ENCODE measurements at places on chromosomes 6 and 20. TPM values are rescaled to one million over a fixed set of nuclear protein-coding genes. Genes with fewer than 3 reads are reported as not detected.
A peak's percentile ranks its signal among the peaks of the same experiment; 100 is the strongest.

GRCh38 chr6:47655719-47656595 is 42.4 kb upstream of the ADGRF4 start:
- peaks cover 15% of the 10 kb centered on the region for H3K36me3 ChIP-seq
- DNase-seq = peak; percentile 97
- peaks cover 9% of the 10 kb centered on the region for H3K4me1 ChIP-seq
- peak overlapping the region; percentile 46 for H3K27ac ChIP-seq

PXDC1 gene
- 5.1 TPM for total RNA-seq

APOM gene
- total RNA-seq = 2.0 TPM

DNA sequence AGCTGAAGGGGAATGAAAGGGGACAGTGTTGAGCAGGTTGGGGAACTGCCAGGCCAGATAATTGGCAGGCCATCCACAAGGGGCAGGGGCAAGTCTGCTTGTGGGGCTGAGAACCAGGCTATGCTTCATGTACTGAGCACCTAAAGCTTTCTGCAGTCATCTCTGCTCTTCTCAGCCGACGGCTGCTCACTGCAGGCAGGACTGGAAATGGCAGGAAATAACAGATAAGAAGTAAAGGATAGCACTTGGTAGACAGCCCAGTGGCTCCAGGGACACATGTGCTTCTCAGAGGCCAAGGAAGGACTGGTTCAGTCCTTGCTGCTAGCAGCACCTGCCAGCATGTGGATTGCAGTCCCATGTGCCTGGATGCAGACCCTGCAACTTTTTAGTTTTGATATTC is 89.8 kb downstream of the CD164 start:
- peak; percentile 52 for DNase-seq
- no peaks in the 10 kb centered on the region for H3K4me1 ChIP-seq
- no peak overlapping the region for H3K27ac ChIP-seq

DNA sequence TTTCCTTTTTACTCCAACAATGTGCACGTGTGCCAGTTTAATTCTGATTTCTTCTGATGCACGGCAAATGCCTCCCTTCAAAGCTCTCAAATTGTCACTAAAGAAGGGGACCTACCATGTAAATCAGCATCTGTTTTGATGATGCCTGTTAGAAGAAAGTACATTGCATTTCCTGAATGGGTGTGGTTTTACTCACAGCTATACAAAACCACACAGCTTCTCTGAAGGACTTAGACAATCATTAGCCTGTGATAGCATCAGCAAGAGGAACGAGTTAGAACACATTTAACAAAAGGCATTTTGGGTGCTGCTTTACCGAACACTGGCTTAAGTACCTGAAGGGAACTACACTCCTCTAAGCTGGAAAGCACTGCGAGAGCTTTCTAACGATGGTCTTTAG is 109.4 kb downstream of the ATXN1 start:
- DNase-seq = no peak
- no peaks in the 10 kb centered on the region for H3K27me3 ChIP-seq
- H3K4me3 ChIP-seq = no peak overlapping the region
- H3K27ac ChIP-seq = no peak overlapping the region
- H3K4me1 ChIP-seq = peaks cover 12% of the 10 kb centered on the region

GRCh38 chr6:27550692-27551091 is 77.8 kb upstream of the ZNF184 start:
- no peak for DNase-seq
- H3K27me3 ChIP-seq = no peaks in the 10 kb centered on the region
- H3K4me1 ChIP-seq = no peaks in the 10 kb centered on the region
- H3K36me3 ChIP-seq = no peaks in the 10 kb centered on the region
- no peak overlapping the region for H3K27ac ChIP-seq

- no peak overlapping the region for H3K27ac ChIP-seq
- no peaks in the 10 kb centered on the region for H3K36me3 ChIP-seq
- no peaks in the 10 kb centered on the region for H3K4me1 ChIP-seq
- DNase-seq = no peak
These were observed 236.6 kb downstream of the PLCB1 start for GRCh38 chr20:8368670-8369069.

DNA sequence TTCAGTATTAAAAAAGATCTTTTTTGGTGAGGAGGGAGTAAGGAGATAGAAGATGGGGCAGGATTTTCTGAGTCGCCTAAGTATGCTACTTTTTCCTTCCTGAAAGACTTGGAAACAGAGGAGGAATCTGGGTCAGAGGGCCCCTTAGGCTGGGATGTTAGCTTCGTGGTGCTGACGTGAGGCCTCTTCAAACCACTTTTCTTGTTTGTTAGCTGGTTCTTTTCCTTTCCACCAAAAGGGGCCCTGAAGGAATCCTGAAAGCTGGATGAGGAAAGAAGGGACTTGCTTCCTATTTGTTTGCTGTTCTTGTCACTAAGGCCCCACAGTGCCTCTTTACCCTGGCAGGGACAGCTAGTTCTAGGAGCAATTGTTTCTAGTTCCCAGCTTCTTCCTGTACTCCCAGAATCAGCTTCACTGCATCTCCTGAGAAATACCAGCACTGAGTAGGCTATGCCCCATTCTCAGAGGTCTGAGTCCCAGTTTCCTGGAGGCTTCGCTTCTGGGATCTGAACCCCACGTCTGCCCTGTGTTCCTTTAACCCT is 2.2 kb upstream of the IL20RA start:
- no peaks in the 10 kb centered on the region for H3K4me1 ChIP-seq
- no peaks in the 10 kb centered on the region for H3K36me3 ChIP-seq
- H3K27ac ChIP-seq = no peak overlapping the region

GRCh38 chr6:9621276-9621675 is 793.6 kb downstream of the TFAP2A start:
- H3K27ac ChIP-seq = no peak overlapping the region
- no peaks in the 10 kb centered on the region for H3K4me1 ChIP-seq
- no peak overlapping the region for H3K4me3 ChIP-seq
- no peaks in the 10 kb centered on the region for H3K27me3 ChIP-seq

PHF3 gene
- total RNA-seq = 72.5 TPM

GRCh38 chr6:143536866-143537691 is 25.6 kb upstream of the FUCA2 start:
- H3K4me1 ChIP-seq = peaks cover 11% of the 10 kb centered on the region
- H3K27ac ChIP-seq = no peak overlapping the region
- H3K4me3 ChIP-seq = peak overlapping the region; percentile 81
- peak; percentile 90 for DNase-seq

GRCh38 chr6:14827354-14827753 is 418.5 kb upstream of the JARID2 start:
- H3K27ac ChIP-seq = no peak overlapping the region
- DNase-seq = no peak
- peaks cover 16% of the 10 kb centered on the region for H3K27me3 ChIP-seq
- H3K36me3 ChIP-seq = no peaks in the 10 kb centered on the region

DNA sequence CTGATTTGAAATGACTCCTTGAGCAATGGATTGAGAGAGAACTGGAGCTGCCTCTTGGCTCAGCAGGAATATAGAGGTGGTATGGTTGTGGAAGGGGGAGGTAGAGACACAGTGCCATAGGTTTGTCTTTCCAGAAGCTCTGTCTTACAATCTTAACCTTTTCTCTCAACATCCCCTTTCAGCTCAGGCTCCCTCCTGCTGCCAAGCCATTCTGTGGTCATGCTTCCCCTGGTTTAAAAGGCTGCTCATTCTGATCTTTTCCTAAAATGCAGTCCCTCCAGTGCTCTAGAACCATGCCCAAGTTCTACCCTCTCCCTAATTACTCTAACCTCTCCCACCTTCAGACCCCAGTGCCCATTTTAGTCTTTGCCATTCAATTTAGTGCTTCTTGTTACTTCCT is 517.9 kb upstream of the MARCKS start:
- no peak overlapping the region for H3K27ac ChIP-seq
- no peaks in the 10 kb centered on the region for H3K36me3 ChIP-seq
- no peaks in the 10 kb centered on the region for H3K27me3 ChIP-seq
- H3K4me3 ChIP-seq = no peak overlapping the region
- no peaks in the 10 kb centered on the region for H3K4me1 ChIP-seq

DNA sequence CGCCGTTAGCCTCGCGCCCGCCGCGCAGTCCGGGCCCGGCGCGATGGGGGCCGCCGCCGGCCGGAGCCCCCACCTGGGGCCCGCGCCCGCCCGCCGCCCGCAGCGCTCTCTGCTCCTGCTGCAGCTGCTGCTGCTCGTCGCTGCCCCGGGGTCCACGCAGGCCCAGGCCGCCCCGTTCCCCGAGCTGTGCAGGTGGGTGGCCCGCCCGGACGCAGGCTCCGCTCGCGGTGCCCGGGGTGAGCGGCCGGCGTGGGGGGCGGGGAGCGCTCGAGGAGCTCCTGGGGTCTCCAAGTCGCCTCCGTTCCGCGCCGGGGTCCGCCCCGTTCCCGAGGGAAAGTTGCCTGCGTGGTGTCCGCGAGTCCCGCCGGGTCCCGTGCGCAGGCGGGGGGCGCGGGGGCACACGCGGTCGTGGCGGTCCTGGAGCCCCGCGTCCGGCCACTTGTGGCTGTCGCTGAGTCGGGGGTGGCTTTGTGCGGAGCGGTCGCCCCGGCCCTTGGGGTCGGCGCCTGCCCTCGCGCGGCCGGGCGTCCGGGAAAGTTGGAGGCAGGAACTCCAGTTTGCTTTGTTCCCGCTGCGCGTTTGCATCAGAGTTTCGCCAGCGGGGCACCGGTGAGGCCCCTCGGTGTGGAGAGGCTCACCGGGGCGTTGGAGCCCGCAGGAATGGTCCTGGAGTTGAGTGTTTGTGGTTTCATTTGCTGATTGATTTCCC is 476 bp downstream of the IGF2R start:
- peak overlapping the region; percentile 82 for H3K27ac ChIP-seq
- peak; percentile 78 for DNase-seq
- H3K4me1 ChIP-seq = peaks cover 6% of the 10 kb centered on the region
- H3K27me3 ChIP-seq = peaks cover 26% of the 10 kb centered on the region
- H3K36me3 ChIP-seq = peaks cover 5% of the 10 kb centered on the region

DNA sequence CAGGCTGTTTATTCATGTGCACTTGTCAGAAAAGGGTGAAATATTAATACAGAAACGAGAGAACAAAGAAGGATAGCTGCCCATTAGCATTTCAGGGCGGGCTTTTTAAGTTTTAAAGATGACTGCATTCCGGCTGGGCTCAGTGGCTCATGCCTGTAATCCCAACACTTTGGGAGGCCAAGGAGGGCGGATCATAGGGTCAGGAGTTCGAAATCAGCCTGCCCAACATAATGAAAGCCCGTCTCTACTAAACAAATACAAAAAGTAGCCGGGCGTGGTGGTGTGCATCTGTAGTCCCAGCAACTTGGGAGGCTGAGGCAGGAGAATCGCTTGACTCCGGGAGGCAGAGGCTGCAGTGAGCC is 130.5 kb downstream of the HFE start:
- H3K27ac ChIP-seq = peak overlapping the region; percentile 97
- H3K4me3 ChIP-seq = peak overlapping the region; percentile 88
- H3K4me1 ChIP-seq = no peaks in the 10 kb centered on the region
- H3K27me3 ChIP-seq = no peaks in the 10 kb centered on the region
- DNase-seq = peak; percentile 87

DNA sequence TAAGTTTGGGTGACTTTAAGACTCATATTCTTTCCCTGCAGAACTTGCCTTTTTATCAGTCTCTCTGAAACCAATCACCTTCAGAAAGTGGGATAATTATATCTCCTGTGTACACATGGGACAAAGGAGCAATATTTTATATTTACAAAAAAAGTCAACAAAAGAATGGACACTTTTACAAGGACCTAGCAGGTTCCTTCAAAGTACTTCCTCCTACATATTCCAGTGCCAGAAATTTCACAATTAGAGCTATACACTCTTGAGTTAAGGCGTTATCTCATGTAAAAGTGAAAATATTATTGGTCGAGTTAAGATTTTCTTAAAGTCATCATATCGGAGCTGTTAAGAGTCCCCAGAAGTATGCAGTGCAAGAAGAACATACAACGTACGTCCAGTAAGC is 98.9 kb upstream of the MAFB start:
- H3K4me3 ChIP-seq = no peak overlapping the region
- no peaks in the 10 kb centered on the region for H3K36me3 ChIP-seq
- H3K27me3 ChIP-seq = no peaks in the 10 kb centered on the region
- peaks cover 2% of the 10 kb centered on the region for H3K4me1 ChIP-seq

GRCh38 chr20:20237093-20237959 is 130.6 kb upstream of the INSM1 start:
- H3K27ac ChIP-seq = no peak overlapping the region
- no peaks in the 10 kb centered on the region for H3K27me3 ChIP-seq
- H3K4me1 ChIP-seq = no peaks in the 10 kb centered on the region

GRCh38 chr6:130980310-130981032 is 82.6 kb downstream of the EPB41L2 start:
- H3K4me3 ChIP-seq = no peak overlapping the region
- DNase-seq = no peak

DNA sequence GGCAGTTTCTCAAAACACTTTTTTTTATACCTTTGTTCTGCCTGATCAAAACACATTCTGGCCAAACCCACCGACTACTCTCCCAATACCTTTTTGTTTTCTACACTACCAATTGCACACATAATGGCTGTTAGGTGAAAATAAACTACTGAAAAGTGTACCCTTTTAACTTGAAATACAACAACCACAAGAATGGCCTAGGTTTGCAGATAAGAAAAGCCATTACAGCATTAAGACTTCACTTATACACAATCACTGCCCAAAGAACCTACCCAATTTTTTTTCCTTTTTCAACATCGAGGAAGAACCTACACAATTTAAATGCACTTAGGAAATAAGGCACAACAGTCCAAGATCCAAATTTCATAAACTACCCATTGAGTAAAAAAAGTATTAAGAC is 1.8 kb downstream of the SEC63 start:
- H3K4me1 ChIP-seq = no peaks in the 10 kb centered on the region
- DNase-seq = no peak
- H3K27me3 ChIP-seq = no peaks in the 10 kb centered on the region
- no peak overlapping the region for H3K27ac ChIP-seq
- H3K4me3 ChIP-seq = peak overlapping the region; percentile 97

- H3K27ac ChIP-seq = no peak overlapping the region
- H3K27me3 ChIP-seq = no peaks in the 10 kb centered on the region
- no peak overlapping the region for H3K4me3 ChIP-seq
- DNase-seq = no peak
- H3K4me1 ChIP-seq = no peaks in the 10 kb centered on the region
- H3K36me3 ChIP-seq = no peaks in the 10 kb centered on the region
These were observed 27.8 kb downstream of the PAQR8 start for GRCh38 chr6:52389626-52390360.

GRCh38 chr20:37205794-37206193 is 26.4 kb upstream of the MROH8 start:
- no peak overlapping the region for H3K4me3 ChIP-seq
- no peaks in the 10 kb centered on the region for H3K4me1 ChIP-seq
- no peaks in the 10 kb centered on the region for H3K27me3 ChIP-seq
- H3K36me3 ChIP-seq = peaks cover 98% of the 10 kb centered on the region

DNA sequence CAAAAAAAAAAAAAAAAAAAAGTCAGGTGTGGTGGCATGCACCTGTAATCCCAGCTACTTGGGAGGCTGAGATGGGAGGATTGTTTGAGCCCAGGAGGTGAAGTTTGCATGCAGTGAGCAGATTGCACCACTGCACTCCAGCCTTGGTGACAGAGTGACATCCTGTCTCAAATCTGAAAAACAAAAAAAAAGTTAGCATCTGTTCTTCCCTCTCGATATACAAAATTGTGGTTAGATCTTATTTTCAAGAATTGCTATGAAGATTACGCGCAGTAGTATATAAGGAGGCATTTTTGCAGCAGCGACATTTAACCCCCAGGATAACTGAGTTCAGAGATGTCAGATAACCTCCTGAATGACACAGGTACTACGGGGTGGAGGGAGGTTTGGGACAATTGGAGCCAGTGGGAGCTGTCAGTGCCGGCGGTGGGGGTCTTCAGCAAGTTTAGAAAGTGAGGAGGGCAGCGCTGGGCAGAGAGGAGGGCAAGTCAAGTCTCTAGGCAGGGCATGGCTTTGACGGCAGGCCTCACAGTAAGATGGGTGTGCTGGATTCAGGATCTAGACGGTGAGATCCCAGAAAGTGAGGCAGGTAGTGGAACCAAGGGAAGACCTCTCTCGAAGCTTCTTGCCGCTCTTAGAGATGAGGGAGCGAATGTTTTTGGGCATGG is 26.2 kb upstream of the MRPS18A start:
- DNase-seq = no peak
- H3K36me3 ChIP-seq = no peaks in the 10 kb centered on the region
- H3K27me3 ChIP-seq = no peaks in the 10 kb centered on the region
- peaks cover 15% of the 10 kb centered on the region for H3K4me1 ChIP-seq

Data from endodermal cell (in vitro differentiated cells).